Tibial artery (tissue), 4 donors: ENCODE measurements at places on chromosomes 7 and 10.

DNA sequence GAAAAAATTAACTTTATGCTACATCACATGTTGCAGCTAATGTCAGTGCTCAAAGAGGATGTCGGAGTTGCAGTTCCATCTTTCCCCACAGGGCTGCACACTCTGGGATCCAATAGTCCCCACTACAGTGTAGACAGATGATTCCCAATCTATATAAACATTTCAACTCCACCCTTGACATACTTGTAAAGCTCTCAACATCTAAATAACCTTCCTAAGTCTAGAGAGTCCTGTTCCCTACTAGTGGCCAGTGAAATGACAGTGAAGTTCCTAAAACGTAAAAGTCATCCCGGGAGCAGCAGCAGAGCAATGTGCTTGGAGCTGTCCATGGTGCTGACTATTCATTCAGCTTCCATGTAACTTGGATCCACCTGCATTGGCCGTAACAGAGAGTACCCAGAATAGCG lies 145.1 kb downstream of the GRM8 start:
- no peak for DNase-seq

GRCh38 chr7:108340856-108341411 lies 115.3 kb downstream of the NRCAM start:
- DNase-seq = no peak

GRCh38 chr10:127196282-127197153 lies at the start of gene INSYN2A:
Gene INSYN2A (minus strand): TSS chr10:127196591. CDS start chr10:127176395, 20,196 bp downstream.
- DNase-seq = no peak

GRCh38 chr7:111527545-111527944 lies 34.7 kb downstream of the IMMP2L start:
- DNase-seq = no peak
